BE2C (cell line): ENCODE measurements at places on chromosomes 3 and 15.

DNA sequence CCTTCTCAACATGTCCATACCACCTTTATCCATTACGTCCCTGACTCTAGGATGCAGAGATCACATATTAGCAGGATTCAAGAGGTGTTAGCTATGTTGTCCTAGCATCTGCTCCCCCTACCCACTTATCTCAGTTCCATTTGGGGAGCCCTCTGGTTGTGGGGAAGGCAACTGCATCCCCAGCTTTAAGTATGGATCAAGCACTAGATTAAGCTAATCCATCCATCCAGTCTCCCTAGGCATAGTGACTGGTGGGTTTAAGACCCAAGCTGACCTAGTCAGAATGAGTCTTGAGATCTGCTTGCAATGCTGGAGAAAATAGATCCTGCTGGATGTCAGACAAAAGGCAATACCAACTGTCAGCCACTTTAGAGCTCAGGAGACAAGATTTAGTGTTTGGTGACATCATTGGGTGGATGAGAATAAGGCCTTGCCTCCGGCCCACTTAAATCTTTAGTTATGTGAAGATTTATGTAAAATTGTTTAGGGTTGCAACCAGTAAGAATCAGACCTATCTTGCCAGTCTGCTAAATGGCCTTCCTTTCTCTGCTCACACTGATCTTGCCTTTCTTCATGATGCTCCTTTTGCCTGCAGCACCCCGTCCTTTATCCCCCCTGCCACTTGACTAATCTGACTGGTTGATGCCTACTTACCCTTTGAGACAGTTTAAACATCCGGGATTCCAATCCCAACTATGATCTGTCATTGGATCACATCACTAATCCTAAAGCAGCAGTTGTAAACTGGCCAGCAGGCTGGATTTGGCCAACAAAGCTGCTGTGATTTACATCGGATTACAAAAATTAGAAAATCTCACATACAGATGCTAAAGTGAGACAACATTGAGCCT lies 2.1 kb upstream of the ISY1 start:
- DNase-seq, result no peak

DNA sequence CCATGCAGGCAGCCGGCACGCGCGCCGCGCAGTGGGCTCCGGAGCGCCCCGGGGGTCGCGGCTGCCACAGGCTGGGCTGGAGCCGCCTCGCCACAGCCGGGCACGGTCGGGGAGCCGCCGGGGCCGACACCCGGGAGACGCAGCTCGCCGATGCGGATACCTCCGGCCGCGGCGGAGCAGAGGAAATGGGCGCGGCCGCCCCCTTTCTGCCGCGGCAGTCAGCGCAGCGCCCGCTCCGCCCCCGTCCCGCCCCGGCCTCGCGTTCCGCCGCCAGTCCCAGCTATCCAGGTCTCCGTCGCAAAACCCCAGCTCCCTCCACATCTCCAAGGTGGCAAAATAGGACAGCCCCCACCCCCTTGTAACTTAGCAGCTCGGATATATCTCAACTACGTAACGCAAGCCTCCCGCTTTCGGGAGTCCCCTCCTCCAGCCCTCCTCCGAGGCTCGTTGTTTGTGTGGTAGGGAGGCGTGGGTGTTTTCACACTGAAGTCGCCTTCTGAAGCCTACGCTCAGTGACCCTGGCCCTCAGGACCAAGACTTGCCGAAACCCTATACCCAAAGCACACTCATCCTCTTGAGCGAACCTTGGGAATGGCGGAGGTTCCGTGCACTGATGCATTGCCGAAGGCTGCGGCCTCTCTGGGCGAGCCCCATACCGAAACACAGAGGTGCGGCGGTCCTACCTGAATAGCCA lies at the start of gene SH3BP5:
Gene SH3BP5 (minus strand): TSS at position 182 of the 694 bp plus-strand sequence. CDS start 178 bp downstream, at position 4.
- peak; percentile 67 for DNase-seq

DNA sequence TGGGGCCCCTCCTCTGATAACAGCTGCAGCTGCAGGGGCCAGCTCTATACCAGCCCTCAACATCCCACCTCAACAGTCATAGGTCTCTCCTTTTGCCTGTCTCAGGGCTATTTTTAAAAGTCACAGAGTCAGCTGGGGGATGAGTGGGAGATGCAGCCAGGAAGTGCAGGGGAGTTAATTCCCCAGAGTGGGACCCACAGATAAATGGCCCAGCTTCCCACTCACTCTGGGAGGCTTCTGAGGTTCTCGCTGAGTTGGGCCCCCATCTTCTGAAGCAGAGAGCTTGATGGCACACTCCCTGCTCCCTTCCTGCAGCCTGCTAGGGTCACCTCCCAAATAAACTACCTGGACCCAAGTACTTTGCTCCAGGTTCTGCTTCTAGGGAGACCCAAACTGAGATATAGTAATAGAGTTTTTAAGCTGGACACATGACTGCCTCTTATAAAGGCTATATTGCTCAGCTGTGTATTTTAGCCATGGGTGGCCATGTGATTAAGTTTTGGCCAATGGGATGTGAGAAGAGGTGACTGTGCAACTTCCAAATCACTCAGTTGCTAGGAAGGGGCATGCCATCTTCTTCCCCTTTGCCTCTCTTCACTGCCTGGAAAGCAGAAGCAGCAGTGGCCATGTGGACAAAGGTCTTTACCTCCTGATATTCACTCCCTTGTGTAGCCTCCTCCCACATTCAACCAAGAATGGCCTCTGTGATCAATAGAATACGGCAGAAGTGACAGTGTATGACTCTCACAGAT lies 15.5 kb upstream of the VIPR1 start:
- DNase-seq, result no peak

GRCh38 chr3:62128051-62128450 lies 245.3 kb downstream of the FEZF2 start:
- DNase-seq, result no peak

- no peak for DNase-seq
These were observed 130.3 kb downstream of the MDFIC2 start for GRCh38 chr3:70182166-70182565.

DNA sequence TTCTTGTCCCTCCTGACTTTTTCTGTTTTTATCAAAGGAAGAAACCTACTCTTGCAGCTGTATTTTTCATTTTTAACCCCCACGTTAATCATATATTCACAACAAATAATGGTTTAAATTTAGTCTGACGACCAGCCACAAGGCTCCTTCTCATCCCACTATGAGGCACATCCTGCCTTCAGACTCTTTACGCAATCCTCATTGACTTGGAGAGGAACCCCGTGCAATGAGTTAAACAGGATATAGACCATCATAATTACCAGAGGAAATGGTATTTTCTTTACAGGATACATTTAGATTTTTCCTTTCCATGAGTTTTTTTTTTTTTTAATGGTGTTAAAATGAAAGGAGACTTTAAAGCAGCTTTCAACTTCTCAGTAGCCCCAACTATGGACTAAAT lies 68.5 kb downstream of the WWTR1 start:
- DNase-seq, result no peak

DNA sequence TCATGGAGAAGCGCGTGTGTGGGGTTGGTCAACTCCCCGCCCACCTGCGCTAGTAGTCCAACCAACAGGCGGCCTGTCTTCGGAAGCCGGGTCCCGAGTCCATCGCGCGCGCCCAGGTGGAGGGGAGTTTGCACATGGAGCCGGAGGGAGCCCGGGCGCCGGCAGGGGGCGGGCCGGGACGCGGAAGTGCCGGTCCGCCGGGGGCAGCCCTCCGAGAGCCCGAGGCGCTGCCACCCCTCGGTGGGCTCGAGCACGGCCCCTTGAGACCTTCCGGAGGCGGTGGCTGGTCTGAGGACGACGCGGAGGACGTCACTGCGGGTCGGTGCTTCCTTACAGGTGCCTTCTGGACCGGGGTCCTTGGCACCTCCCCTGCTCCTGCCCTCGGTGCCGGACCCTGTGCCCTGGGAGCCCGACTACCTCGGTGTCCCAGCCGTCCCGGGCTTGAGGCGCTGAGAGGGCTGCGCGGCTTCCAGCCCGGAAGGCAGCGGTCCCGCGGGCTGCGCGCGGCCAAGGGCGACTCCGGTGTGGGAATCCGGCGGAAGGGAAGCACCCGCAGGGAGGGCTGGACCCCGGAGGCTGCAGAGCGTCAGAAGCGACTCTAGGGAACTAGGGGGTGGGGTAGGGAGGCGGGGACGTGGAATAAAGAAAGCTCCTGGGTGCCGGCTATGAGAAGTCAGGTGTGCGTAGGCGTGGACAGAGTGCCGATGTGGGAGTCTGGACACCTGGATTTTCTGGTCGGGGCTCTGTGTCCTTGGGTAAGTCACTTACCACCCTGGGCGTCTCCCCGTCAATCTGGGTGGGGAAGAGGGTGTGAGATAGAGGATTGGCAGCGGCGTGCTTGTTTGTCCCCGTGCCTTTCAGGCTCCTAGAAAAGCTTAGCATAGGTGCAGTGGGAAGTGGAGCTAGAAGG lies 212.3 kb downstream of the FGF12 start:
- peak; percentile 29 for DNase-seq

DNA sequence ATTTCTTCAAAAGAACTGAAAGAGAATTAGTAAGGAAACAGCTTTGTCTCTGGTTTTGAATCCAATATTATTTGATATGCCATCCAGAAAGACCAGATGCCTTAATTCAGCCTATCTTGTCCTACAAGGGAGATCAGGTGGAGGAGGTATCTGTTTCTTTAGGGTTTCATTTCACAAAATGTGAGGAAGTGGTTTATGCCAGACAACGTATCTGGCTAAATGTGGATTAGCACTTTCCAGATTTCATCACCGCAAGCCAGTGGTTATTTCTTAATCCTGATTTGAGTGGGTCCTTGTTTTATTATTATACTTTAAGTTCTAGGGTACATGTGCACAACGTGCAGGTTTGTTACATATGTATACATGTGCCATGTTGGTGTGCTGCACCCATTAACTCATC lies 271.1 kb downstream of the EBLN2 start:
- no peak for DNase-seq

GRCh38 chr15:80996247-80996646 lies 4.5 kb upstream of the TLNRD1 start:
- DNase-seq, result no peak

GRCh38 chr3:29286478-29287240 lies 5.8 kb downstream of the RBMS3 start:
- no peak for DNase-seq

DNA sequence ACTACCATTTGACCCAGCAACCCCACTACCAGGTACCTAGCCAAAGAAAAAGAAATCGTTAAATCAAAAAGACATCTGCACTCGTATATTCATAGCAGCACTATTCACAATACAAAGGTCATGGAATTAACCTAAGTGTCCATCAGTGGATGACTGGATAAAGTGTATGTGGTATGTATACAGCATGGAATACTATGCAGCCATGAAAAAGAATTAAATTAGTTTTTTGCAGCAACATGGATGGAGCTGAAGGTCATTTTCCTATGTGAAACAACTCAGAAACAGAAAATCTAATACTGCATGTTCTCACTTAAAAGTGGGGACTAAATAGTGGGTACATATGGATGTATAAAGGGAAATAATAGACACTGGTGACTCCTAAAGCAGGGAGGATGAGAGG lies 175.2 kb downstream of the ZIC4 start:
- no peak for DNase-seq

- DNase-seq, result no peak
These were observed 65.7 kb downstream of the IL1RAP start for GRCh38 chr3:190579514-190580137.

GRCh38 chr3:186497608-186498007 lies 46.6 kb downstream of the CRYGS start:
- no peak for DNase-seq

DNA sequence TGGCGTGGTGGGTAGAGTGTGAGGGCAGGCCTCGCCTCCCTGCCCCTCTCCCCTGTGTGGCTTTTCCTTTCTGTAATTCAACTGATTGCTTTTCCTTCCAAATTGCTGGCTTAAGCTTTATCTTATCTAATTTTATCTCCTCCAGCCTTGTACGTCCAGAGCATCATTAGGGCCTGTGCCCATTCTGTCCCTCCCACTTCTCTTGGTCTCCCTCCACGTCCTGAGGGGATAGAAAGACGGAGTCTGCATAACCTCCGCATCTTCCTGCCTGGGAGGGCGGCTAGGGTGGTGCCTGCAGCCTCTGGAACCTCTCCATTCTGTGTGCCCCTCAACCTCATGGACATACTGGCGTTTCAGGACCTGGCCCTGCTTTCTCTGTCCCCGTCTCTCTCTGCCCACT lies 39.8 kb downstream of the CACNA1D start:
- DNase-seq, result no peak

- no peak for DNase-seq
These were observed 175.0 kb downstream of the CFAP20DC start for GRCh38 chr3:58874795-58875194.

DNA sequence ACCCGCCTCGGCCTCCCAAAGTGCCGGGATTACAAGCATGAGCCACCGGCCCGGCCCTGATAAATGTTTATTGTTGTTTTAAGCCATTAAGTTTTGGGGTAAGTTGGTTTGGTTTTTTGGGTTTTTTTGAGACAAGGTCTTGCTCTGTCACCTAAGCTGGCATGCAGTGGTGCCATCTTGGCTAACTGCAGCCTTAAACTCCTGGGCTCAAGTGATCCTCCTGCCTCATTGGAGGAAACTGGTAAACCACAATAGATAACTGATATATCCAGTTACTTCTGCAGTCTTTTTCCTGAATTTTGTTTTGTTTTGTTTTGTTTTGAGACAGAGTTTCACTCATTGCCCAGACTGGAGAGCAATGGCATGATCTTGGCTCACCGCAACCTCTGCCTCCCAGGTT lies 4.2 kb downstream of the SLC25A20 start:
- DNase-seq, result no peak

DNA sequence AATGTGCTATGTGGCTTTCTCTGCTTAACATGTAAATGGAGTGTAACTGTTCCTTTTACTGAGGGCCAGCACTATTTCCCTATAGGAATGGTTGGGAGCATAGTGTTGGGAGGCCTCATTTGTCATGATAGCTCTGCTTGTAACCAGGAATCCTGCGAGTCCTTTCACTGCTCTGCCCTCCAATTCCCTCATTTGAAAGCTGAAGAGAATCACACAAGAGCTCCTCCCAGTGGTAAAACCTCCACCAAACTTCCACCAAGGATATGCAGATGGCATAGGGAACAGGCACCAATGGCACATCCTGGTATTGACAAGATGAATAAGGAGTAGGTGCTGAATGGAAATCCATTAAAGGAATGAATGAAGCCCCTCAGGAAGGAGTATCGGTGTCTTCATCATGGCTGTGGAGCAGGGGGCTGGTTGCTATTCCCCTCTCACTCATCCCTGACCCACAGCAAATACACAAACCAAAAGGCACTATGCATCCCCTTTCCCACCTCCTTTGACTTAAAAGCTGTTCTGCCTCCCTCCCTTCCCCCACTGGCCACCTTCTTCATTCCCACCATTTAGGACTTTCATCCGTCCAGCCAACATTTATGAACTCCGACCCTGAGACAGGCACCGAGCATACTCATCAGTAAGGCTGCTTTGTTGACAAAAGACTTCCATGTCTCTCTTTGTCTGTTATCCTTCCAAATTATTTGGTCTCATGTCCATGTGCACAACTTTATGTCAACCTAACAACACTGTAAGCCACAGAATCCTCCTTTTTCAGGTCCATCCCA lies 560.8 kb downstream of the FOXP1 start:
- no peak for DNase-seq

GRCh38 chr3:189276444-189277219 lies 104.9 kb downstream of the TPRG1 start:
- no peak for DNase-seq

DNA sequence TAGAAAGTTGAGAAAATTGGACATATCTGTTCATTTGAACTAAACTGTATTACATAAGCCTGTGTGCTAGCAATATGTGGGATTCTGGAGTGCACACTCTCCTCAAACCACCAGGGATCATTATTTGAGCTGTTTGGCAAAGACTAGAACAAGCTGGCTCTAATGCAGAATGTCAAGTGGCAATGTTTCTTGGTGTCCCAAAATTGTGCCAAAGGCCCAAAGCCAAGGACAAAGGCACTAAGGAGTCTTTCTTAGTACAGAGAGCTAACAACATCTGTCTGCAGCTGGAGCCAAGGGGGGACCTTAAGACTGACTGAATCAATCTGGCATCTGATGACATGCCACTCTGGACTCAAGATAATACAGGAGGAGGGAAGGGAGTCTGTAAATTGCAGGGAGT lies 76.7 kb upstream of the STRIT1 start:
- DNase-seq, result no peak
